CD4-positive, alpha-beta T cell treated with Interleukin-15 for 1 hour (primary cell): ENCODE measurements at places on chromosomes 16 and 17.
A peak's percentile ranks its signal among the peaks of the same experiment; 100 is the strongest.

GRCh38 chr16:59748531-59748930, 1014.4 kb upstream of the GOT2 start:
- no peak for DNase-seq

DNA sequence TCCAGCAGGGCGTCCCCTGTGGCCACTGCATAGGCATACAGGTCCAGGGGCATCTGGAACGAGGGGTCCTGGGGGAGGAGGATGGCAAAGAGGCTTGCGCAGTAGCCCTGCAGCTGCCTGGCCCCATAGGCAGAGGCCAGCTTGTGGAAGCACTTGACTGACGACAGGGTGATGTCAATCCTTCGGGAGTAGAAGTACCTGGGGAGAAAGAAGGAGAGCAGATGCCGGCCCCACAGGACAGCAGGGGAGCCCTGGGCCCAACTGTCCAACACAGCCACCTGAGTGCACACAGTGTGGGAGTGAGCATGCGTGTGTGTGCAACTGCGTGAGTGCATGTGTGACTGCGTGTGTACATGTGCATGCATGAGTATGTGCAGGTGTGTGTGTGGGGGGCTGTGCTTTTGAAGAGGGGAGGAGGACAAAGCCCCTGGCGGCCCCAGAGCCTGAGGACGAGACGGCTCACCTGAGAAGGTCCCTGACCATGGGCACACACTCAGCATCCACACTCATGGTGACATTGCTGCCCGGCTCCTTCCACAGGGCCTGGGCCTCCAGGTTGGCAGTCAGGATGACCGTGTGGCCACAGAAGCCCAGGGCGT, 7.1 kb downstream of the LGALS3BP start:
- no peak for DNase-seq

- no peak for DNase-seq
These were observed 3.5 kb upstream of the RBBP6 start for GRCh38 chr16:24535827-24536226.

GRCh38 chr17:29190592-29191207, 10.5 kb upstream of the MYO18A start:
- no peak for DNase-seq

DNA sequence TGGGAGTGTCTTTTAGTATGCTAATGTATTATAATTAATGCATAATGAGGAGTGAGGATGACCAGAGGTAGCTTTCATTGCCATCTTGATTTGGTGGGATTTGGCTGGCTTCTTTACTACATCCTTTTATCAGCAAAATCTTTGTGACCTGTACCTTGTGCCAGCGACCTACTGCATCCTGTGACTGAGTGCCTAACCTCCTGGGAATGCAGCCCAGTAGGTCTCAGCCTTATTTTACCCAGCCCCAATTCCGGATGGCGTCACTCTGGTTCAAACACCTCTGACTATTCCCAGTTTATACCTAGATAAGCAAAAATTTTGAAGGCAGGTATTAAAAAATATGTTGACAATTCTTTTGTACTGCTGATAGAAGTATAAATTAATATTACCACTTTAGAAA, 10.5 kb upstream of the BLMH start:
- DNase-seq: no peak

GRCh38 chr16:9061358-9061813, 30.1 kb upstream of the HAPSTR1 start:
- no peak for DNase-seq

- no peak for DNase-seq
These were observed 21.4 kb upstream of the ZFP90 start for GRCh38 chr16:68517606-68518166.

GRCh38 chr16:67157106-67157748, 2.5 kb downstream of the TRADD start:
- no peak for DNase-seq

DNA sequence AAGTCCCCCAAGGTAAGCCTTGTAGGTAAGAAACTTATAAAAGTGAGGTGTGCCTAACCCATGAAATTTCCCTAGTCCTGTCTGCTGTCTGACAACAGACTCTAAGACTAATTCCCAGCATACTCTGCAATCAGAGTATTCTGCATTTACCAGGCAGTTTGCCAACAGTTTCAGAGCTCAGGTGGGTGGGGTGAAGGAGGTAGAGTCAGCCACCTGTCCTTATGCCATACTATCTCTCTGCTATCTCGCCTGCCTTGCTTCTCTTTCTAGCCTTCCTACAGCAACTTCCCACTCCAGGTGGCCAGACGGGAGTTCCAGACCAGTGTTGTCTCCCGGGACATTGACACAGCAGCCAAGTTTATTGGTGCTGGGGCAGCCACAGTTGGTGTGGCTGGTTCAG, 2.3 kb downstream of the ATP5MC1 start:
- no peak for DNase-seq

GRCh38 chr16:11203111-11203623, 52.8 kb downstream of the SOCS1 start:
- no peak for DNase-seq

GRCh38 chr16:15545544-15545943, 97.4 kb downstream of the MARF1 start:
- no peak for DNase-seq

DNA sequence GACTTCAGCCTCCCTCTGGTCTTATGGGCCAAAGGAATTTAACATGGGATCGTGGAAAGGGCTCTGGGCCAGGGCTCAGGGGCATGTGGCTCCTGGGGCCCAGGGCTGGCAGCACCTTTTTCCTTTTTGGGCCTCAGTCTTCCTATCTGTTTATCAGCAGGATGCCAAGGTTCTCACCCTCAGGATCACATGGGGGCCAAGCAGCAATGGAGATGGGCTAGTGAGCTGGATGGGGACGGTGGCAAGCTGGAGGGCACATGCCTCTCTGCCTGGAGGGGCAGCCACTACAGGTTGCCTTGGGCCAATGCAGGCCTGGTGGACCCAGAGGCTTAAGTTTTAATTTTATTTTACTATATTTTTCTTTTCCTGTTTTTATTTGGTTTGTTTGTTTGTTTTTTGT, 95.4 kb downstream of the CYLD start:
- no peak for DNase-seq

- no peak for DNase-seq
These were observed 137.9 kb upstream of the HS3ST4 start for GRCh38 chr16:25553711-25554436.

DNA sequence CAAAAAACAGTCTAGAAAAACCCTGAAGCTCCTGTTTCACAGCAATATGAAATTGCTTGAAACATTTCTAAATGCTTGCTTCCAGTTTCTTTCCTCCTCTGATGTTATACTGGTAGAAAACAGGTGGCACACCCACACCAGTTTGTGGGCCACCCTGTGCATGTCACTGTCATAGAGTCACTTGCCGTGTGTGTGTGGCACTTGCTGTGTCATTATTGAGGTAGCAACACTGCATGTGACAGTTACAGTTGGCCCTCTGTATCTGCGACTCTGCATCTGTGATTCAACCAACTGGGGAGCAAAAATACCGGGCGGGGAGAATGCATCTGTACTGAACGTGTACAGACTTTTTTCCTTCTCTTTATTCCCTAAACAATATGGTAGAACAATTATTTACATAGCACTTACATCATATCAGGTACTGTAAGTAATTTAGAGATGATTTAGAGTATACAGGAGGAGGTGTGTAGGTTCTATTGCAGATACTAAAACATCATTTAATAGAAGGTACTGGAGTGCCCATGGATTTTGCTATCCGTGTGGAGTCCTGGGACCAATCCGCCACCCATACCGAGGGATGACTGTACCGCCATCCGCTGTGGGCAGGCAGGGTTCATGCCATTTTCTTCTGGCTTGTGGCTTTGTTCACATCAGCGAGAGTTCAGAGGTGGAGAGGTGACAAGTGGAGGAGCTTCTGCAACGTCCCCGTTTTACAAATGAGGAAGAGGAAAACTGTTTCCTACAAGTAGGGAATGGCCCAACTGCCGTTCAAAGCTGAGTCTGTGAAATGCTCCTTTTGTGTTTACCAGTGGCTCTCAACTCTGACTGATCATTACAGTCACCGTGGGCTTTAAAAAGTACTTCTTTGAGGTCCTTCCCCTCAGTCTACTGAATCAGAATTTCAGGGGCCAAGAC, 373.7 kb downstream of the SNX29 start:
- no peak for DNase-seq

DNA sequence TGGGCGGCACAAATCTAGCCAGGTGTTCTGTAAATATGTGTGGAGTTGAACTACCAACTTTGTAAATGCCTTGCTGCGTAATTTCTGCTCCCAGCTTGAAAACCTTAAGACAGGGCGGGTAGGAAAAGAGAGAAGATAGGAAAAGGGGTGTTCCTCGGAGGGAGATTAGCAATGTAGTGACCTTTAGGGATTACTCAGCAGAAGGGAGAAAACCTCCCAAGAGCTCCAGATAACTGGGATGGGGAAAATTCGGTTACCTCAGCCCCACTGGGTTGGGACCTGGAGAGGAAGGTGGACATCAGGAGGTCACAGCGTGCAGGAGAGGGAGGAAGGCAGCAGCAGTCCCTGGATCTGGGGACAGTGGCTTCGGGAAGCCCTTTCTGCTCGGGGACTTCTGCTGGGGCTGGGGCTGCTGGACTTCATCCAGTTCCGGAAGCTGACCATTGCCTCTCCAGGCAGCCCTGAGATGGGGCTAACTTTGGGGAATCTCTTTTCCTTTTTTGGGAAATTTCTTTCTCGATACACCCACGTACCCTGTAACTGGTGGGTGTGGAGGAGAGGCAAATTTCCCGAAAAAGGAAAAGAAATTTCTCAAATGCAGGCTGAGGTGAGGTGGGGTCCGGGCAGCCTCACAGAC, 39.2 kb downstream of the MPRIP start:
- no peak for DNase-seq

DNA sequence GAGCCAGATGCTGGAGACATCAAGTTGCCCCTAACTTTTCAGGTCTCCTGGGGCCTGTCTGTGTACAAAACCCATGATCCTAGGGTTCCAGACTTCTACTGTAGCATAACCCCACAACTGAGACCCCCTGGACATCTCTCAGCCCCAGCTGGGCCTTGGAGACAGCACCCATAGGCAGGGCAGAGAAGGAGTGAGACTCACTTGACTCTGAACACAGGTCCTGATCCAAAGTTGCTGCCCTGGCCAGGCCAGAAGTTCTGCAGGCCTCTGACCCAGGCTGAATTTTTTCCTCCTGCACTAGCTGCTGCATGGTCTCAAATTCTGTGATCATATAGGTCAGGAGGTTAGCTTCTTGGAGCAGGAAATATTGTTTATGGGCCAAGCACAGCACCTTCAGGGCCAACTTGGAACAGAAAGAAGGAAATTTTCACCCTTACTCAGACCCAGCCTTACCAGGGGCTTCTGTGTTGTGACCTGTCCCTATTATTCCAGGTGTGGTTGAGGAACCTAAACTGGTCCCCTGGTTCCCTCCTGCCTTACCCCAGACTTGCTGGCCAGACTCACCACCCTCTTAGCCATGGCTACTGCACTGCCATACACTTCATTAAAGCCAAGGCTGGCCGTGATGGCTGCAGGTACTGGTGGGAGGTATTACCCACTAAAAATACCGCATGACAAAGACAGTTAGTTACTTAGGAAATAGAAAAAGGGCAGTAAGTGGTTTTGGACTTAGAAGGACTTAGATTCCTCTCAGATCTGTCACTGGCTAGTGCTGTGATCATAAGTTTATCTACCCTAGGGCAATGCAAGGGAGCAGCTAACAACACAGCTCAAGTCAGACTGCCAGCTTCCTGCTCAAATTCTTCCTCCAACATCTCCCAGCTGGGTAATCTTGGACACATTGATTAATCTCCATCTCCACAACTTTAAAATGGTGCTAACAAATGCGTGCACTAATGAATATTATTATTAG, 2180.1 kb downstream of the TP53TG3F start:
- no peak for DNase-seq

DNA sequence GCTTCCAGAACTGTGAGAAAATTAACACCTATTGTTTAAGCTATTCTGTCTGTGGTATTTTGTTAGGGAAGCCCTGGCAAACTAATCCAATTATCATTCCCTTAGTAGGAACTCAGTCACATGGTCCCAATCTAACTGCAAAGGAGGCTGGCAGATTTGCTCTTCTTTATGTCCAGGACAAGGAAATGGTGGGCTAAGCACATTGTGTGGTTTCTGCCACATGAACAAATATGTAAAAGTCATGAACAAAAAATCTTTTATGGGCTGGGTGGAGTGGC, 278.6 kb upstream of the RPL38 start:
- no peak for DNase-seq

DNA sequence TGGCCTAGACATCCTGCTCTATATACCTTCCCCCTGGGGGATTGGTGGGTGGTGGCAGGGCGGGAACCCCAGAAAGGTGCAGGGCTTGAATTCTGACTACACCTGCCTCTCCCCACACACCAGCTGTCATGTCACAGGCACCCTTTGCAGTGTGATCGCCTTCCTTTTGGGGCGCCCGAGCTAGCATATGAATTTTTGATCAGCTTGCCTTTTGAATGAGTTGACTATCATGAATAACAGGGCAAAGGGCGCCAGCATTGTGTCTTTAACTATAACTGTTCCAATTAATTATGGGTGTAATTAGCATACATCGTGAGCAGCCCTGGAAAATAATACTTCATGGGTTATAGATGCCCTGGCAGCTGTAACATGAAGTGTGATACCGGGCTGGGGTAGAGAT, 72.7 kb downstream of the CYLD start:
- DNase-seq: no peak

- no peak for DNase-seq
These were observed 7.4 kb upstream of the MMP2 start for GRCh38 chr16:55471448-55472097.

GRCh38 chr16:52033992-52034391, 513.0 kb downstream of the TOX3 start:
- no peak for DNase-seq

DNA sequence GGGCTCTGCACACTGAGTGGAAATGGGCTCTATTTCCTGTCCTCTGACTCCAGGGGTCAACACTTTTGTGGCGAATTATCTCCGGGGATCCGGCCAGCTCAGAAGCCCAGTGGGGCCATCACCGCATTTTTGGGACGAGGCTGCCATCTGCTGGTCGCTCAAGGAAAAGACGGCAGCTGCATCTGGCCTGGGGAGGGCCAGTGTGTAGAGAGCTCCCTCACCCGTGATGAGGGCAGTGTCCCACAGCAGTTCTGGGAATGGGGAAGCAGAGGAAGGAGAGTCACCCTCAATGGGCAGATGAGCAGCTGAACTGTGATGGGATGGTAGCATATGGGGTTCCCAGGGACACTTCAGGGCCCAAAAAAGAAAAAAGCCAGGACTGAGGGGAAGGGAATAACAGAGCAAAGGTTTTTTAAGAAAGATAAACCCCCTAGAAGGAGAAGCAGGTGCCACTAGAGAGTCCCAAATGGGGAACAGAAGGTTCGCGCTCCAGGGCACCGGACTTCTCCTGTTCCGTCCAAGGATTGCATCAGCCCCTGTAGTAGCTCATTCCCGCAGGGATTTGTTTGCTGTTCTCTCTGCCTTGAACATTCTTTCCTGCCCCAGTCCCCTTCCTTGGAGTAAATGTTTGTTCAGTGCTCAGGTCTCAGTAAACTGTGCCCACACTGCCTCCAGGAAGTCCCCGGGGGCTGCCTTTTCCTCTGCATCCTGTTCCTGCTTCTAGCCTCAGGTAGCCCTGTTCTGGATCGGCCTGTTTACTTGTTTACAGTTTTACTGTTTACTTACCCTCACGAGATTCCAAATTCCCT, 9.3 kb upstream of the ABCC12 start:
- peak; percentile 63 for DNase-seq

- no peak for DNase-seq
These were observed 576.0 kb upstream of the HSBP1 start for GRCh38 chr16:83231729-83232128.

GRCh38 chr17:65593855-65594845, 32.7 kb upstream of the AXIN2 start:
- no peak for DNase-seq

GRCh38 chr17:66414561-66415175, 112.3 kb downstream of the PRKCA start:
- DNase-seq: no peak

GRCh38 chr16:27549464-27549745, 308 bp downstream of the GTF3C1 start:
- no peak for DNase-seq

GRCh38 chr17:64236827-64237403, 26.1 kb downstream of the TEX2 start:
- no peak for DNase-seq
